ENCODE measurements at places on chromosomes 11 and 22. TPM values are rescaled to one million over a fixed set of nuclear protein-coding genes. Genes with fewer than 3 reads are reported as not detected.

The KRTAP5-9 gene
- total RNA-seq: 0.19 TPM

The RFPL2 gene
- total RNA-seq: not detected

The MMP1 gene
- total RNA-seq: not detected

The C22orf31 gene
- not detected for total RNA-seq

The ZDHHC13 gene
- total RNA-seq: 25.1 TPM

DNA sequence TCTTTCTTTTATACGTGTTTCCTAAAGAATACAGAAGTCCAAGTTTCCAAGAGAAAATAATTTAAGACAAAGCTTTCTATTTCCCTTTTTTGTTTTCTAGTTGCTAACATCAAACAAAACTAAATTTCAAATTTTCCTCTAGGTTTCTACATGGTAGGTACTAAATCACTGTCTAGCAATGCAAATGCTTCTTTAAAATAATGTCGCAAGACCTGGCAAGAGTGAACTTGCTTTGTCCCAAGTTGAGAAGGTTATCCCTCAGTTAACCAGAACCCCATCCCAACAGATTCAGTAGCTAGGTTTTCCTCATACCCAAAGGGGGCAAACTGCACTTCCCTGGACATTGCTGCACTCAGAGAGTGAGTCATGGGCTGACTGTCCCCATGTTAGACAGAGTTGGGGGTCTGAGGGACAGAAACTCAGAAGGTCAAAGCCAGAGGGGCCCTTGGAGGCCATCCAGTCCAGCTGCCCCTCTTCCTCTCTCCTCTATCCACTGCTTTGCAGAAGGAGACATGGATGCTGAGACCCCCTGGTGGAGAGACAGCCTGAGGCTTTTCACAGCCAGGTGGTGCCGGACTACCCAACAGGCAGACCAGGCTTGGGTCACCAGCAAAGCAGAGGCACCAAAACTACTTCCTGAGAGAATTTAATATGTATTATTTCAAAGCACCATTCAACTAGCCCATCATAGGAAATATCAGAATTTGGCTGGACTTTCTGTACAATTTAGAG lies 23.1 kb downstream of the OR2AT4 start:
- no peak for DNase-seq

- no peak for DNase-seq
Observed at GRCh38 chr11:67576735-67577475, 6.7 kb upstream of the GSTP1 start.

GRCh38 chr11:119974051-119974450 lies 163.9 kb downstream of the TRIM29 start:
- DNase-seq: no peak

DNA sequence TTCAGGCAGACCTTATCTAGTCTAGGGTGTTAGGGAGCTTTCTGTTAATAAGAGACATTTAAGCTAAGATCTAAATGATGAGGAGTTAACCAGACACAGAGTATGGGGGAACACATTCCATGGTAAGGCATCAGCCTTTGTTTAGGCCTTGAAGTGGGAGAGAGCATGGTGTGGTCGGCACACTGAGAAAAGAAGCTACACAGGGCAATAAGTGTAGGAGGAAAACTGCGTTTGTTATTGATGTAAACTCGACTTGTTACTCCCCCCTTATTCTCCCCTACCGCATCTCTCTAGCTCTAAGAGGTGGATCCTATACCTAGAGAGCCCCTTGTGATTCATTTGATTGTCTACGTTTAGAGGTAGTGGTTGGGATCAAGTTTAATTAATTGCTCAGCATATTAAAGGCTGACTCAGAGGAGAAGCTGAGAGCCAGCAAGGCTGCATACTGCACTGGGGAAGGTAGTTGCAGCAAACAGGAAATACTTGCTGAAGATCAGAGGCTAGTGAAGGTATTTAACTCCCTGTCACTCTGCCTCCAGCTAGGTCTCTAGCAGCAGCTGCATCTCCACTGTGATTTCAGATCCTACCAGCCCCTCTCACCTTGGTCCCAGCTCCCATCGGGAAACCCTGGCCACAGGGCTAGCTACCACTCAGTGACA lies 86.8 kb upstream of the TEAD1 start:
- DNase-seq: no peak

DNA sequence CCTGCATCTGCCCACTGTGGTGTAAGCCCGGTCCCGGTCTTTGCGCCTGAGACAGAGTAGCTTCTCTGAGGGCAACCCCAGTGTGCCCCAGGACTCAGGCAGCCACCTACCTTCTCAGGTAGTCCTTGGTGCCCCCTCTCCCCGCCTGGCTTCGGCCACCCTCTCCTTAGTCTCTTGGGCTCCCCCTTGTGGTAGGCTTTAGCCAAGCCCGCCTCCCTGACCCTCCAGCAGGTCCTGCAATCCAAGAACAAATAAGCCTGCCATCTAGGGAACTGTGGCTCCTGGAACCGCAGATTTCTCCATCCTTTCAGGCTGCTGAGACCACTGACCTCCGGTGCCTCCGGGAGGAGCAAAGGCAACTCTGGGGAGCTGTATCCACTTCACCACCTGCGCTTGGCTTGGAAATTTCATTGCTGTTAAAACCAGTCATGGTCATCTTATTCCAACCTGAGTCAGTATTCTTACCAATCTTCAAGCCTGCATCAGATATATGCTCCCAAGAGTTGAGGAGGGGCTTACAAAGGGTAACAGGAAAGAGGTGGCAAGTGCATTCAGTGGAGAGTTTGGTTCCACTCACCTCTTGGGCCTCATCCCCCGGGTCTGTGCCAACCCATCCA lies 52.8 kb upstream of the TENM4 start:
- peak; percentile 48 for DNase-seq

- no peak for DNase-seq
Observed at GRCh38 chr11:105856954-105857353, 165.1 kb downstream of the MSANTD4 start.

DNA sequence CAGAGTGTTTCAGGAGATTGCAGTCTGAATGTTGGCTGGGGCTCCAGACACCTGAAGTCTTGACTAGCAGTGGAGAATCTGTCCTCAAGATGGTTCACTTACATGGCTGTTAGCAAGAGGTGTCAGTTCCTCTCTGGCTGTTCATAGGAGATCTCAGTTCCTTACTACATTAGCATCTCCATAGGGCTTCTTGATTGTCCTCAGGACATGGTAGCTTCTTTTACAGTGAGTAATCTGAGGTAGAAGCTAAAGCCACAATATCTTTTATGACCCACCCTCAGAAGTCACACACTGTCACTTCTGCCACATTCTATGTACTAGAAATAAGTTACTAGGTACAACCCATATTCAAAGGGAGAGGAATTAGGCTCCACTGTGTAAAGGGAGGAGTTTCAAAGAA lies 10.5 kb upstream of the PATL1 start:
- no peak for DNase-seq

DNA sequence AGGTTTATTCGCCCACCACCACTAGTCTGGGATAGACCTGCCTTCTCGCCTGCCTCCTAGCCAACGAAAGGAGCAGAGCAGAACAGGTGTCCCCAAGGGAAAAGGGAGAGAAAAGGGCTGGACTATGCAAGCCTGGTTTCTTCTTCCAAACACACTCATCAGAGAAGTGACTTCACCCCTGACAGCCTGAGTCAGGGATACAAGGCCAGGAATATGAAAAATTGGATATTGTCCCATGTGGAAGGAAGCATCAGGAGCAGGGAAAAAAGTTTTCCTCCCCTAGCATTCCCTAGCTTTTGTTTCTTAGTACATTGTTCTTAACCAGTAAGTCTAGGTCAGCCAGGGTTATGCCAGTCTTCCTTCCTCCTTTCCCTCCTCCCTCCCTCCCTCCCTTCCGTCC lies 56.9 kb upstream of the TNRC6B start:
- no peak for DNase-seq

GRCh38 chr11:94417386-94417987 lies 16.3 kb upstream of the GPR83 start:
- DNase-seq: no peak

GRCh38 chr22:43526117-43526655 lies 114.4 kb downstream of the MPPED1 start:
- no peak for DNase-seq

Measured in activated CD4-positive, alpha-beta T cell treated with anti-CD3 and anti-CD28 coated beads, Interleukin-2, amount 10 ng/mL, durations not matched to agents 7 days and 5 days (primary cell).